ENCODE measurements at places on chromosomes 7 and 10.

DNA sequence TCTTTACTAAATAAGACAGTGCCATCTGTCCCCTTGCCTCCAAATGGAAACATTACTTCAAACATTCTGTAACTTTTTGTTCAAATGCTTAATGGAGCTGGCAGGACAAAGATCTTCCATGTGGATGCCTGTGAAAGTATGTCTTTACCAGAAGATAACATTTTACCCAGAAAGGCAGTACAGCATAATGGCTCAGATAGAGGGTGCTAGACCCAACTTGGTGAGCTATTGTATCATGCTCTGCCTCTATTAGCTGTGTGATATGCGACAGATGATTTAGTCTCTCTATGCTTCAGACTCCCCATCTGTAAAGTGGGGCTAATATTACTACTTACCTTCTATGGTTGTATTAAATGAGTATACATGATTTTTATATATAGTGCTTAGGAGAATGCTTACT, 8.8 kb upstream of the SMKR1 start:
- DNase-seq: no peak

GRCh38 chr10:6162589-6163356, 40.0 kb upstream of the PFKFB3 start:
- DNase-seq: no peak

DNA sequence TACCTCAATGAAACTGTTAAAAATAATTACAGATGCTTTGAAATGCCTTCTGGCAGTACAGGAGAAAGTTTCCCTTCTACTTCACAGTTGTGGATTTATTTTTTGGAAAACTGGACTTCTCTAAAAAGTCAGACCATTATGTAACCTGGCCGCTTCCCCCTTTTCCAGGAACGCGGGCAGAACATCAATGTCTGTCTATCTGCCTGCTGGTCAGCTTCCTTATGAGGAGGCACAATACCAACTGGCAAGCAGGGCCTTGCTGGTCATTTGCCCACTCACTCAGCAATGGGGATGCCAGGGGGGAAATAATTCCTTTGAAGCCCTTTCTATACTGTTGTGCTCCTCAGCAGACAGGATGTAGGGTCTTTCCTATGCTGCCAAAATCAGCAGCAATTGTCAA, 22.5 kb upstream of the ADRB1 start:
- DNase-seq: no peak

- DNase-seq: no peak
These were observed 46.8 kb upstream of the SLC29A3 start for GRCh38 chr10:71272056-71272771.

DNA sequence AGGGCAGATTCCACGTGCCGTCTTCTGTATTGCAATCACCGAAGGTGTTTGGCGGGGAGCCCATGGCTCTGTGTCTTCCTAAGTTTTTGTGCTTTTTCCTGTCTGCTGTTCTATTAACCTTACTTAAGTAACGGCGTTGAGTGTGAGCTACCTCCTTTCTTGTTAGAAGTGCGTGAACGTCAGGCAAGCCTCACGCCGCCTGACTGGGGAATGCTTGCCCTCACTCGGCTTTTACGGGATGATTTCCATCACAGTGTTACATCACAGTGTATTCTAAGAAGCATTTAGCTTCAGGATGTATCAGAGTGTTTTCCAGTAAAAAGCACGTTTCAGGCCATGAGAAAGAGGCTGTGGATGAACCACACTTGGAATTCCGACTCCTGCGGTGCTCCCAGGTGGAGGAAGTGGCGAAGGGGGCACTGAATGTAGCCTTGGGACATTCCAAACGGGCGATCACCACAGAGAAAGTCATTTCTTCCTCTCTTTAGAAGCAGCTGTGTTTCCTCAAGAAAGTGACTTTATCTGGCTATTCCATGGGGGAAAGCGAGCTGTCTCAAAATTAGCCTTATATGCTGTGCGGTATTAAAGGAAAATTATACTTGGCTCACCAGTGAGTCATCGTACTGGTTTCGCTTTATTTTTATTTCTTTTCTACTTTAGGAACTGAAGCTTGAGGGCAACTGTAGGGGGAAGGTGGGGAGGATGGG, 290.7 kb downstream of the KLF6 start:
- no peak for DNase-seq

DNA sequence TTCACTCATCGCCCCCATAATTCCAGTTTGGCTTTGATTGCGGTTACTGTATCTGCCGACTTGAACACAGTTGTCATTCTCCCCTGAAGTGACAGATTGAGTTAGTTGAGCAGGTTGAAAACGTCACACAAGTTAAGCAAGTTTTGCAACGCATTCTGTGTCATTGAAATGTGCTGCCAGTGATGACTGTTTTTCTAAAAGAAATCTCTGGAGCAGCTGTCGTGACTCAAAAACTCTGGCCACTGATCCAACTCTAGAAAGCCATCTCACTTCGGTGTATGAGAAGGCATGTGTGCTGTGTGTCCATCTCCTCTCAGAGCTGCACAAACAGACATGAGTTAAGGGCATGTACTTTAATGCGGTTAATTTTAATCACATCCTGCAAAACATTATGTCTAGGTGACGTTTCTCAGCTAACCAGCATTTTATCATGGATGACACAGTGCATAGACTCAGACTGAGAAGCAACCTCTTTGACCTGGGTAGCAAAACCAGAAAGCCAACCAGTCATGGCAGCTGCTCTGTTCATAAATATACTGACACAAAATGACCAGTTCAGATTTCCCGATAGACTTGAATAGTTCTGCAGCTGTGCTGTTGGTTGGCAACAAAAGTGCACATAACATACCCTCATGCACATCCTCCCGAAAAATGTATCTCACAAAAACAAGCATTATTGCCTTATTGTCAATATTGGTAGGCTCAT, 69.3 kb downstream of the CSTF2T start:
- DNase-seq: no peak

- DNase-seq: no peak
These were observed 618.6 kb downstream of the ZWINT start for GRCh38 chr10:55742487-55742886.

GRCh38 chr10:30493609-30494530, 59.9 kb downstream of the MAP3K8 start:
- no peak for DNase-seq

GRCh38 chr7:108034586-108034985, 31.6 kb upstream of the LAMB1 start:
- peak; percentile 37 for DNase-seq

DNA sequence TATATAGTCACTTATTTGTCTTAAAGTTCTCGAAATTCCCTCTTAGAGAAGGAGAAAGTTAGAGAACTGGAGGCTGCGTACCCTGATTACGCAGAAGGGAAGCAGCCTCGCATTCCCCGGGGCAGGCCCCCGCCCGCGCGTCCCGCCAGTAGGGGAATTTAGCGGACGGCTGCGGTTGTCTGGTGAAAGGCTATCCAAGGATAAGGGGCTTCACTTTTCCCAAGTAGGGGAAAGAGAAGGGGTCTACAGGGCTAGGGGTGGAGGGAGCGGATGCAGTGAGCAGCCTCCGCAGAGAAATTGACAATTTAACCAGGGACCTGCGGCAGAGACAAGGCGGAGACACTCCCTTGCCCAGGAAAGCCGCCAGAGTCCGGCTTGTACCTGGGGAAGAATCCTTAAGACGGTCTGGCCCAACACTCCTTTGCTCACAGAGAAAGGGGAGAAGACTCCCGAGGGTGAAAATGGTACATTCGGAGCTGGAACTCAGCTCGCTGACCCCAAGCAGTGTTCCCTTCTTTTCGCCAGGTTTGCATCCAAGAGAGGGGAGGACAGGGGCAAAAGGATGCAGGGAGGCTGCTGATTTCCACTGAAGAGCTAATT, 994 bp upstream of the MAGI2 start:
- DNase-seq: peak; percentile 16

- DNase-seq: no peak
These were observed 12.9 kb downstream of the SEC31B start for GRCh38 chr10:100506596-100507356.

- DNase-seq: no peak
These were observed 17.0 kb downstream of the FAM20C start for GRCh38 chr7:209416-209815.

GRCh38 chr7:32293833-32294232, 196.3 kb downstream of the LSM5 start:
- DNase-seq: no peak

- no peak for DNase-seq
These were observed 53.4 kb downstream of the WNT2 start for GRCh38 chr7:117269417-117269816.

GRCh38 chr10:21031232-21031795, 134.2 kb upstream of the NEBL start:
- DNase-seq: no peak

DNA sequence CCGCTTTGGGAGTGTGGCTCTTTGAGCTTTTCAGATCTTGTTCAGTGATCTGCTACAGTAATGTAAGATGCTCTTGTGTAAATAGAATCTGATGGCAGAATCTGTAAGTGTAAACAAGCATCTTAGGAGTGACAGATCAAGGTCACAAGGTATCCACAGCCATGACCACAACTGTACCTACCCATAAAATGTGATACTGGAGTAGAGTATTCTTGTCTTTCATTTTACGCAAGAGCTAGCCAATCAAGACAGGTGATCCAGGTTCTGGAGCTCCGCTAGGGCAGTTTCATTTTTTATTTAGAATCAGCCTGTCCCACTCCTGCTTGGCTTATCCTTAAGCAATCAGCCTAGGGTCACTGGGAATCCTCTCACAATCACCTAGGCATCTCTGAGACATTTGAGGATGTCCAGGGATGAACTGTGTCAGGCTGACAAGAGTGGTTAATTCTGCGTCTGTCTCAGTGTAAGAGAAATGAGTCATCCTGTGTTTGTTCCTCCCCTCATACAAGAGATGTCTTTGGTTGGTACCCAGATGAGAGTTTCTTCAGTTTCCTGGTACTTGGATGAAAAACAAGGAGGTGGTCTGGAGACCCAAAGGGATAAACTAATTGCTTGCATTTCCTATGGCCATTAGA, 13.6 kb downstream of the ZNF138 start:
- no peak for DNase-seq

- peak; percentile 32 for DNase-seq
These were observed 183.0 kb upstream of the ANK3 start for GRCh38 chr10:60572511-60573194.

GRCh38 chr10:79243181-79244067, 103.8 kb upstream of the PPIF start:
- DNase-seq: no peak

GRCh38 chr10:52284416-52285013, 29.6 kb upstream of the DKK1 start:
- no peak for DNase-seq

GRCh38 chr7:90841759-90842429, 245.8 kb downstream of the CDK14 start:
- DNase-seq: no peak

DNA sequence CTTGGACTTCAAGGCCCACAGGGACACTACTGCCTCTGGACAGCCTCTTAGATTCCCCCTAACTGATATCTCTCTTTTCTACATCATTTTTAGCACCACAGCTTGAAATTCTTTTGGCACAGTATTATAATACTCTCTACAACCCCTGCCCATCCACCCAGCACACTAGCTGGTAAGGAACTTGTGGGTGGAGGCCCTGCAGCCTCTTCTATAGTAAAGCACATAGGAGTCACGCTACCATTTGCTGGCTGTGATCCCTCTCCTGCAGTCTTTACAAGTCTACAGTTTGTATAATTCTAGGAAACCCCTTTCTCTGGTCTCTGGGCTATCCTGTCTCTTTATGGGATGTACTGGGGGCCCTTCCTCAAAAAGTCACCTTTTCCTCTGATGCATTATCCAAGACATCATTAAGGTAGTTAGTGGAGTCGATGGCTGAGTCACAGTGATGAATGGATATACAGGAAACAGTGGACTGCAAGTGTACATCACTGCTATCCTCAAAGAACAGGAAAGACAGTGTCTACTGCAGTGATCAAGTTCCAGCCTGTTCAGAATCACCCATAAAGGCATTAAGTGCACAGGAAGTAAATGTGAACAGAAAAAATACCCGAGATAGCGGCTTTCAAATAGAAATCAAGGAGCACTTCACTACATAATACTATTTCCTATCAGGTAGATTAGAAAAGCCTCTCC, 54.4 kb downstream of the STK17A start:
- no peak for DNase-seq

GRCh38 chr7:17255926-17256325, 42.5 kb upstream of the AHR start:
- no peak for DNase-seq
